ENCODE measurements at places on chromosomes 2 and 18.
A peak's percentile ranks its signal among the peaks of the same experiment; 100 is the strongest.

DNA sequence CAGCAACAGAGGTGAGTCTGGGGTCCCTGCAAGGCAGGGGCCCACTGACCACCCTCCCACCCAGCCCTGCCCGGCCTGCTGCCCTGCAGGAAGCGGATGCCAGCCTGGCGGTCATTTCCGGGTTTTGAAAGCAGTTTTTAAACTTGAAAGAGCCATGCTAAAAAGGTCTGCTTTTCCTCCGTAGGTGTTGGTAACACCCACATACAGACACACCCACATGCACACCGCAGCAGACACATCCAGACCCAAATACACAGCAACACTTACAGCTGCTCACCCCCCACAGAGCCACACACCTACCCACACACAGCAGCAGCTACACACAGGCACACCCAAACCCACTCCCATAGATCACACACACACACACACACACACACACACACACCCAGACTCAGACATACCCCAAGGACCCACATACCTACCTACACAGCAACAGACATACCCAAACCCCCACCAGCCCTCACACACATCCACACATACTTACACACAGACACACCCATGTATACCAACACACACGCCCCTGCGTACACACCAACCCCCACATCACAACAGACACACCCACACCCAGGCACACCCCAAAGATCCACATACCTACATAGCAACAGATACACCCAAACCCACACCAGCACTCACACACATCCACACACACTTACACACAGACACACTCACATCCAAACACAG, 7.6 kb downstream of the ZFP36L2 start:
- no peak for DNase-seq

- no peak for DNase-seq
Observed at GRCh38 chr2:95312543-95313201, 15.5 kb downstream of the KCNIP3 start.

DNA sequence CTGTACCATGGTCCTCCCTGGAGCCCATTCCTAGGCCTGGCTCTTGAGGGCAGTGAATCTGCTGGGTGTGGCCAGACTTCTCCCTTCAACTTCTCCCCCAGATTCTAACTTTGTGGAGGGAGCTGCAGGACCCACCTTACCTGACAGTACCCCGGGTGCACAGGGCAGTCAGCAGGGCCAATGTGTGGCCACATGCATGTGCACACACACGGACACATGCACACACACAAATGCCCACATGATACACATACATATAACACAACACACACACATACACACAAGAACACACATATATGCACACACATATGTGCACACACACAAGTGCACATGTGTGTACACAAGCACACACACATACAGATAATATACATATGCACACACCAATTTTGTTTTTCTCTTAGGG, 300.0 kb upstream of the HS6ST1 start:
- DNase-seq, result no peak

- no peak for DNase-seq
Observed at GRCh38 chr18:34114996-34115395, 109.7 kb downstream of the NOL4 start.

GRCh38 chr2:100262555-100263320, 59.6 kb downstream of the LONRF2 start:
- DNase-seq, result peak; percentile 57

GRCh38 chr2:159904959-159905305, 106.9 kb upstream of the CD302 start:
- no peak for DNase-seq

GRCh38 chr18:79516441-79516931, 120.8 kb downstream of the NFATC1 start:
- no peak for DNase-seq

GRCh38 chr18:26993568-26993967, 128.1 kb upstream of the AQP4 start:
- DNase-seq, result no peak

DNA sequence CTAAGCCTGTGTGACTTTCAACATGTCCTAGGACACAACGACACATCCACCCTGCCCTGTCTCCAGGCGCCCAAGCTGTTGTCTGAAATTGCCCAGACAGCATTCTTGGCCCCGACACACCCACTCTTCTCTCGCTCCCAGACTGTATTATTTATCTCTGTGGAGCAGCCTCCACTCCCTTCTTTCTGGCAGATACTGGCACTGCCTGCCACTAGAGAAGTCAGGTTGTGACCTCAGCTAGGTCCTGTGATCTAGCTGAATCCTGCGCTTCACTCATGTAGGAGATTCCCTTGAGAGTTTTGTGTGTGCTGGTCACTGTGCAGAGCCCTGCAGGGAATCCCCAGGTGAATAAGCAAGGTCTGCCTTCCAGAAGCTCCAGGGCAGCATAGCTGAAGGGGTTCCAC, 77.1 kb upstream of the TNP1 start:
- no peak for DNase-seq

GRCh38 chr18:6566338-6566911, 151.7 kb upstream of the L3MBTL4 start:
- DNase-seq, result no peak

GRCh38 chr2:220114443-220114842, 487.0 kb downstream of the SLC4A3 start:
- no peak for DNase-seq

DNA sequence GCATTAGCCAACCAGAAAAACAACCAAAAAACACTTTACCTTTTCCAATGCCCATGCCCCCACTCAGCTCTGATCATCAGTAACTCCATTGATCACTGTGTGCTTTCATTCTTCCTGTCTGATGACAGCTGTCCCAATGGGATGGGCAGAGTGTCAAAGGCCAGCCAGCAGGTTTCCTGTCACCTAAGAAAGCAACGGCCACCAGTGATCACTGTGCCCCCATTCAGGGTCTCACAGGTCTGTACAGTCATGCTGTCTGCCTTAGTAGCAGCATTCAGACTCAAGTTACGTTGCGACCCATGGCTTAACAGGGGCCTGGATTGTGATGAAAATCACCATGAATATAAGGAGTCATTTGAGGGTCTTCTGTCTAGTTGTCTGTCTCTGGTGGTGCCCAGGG, 184.5 kb downstream of the MGAT5 start:
- no peak for DNase-seq

DNA sequence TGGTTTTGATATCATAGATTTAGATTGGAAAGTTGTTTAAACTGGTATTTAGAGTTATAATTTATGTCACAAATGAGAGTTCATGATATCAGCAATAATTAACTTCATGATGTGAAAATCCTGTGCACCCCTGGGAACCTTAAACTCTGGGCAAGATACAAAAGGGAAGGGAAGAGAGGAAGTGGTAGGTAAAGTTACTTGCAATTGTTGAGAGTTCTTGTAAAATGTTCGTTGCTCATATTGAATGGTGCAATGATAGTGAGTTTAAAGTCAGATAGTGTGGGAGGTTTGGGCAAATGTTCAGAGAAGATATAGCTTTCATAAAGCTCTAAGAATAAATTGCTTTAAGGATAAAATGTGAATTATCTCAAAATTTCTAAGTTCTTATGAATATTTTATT, 75.4 kb downstream of the SP110 start:
- no peak for DNase-seq

DNA sequence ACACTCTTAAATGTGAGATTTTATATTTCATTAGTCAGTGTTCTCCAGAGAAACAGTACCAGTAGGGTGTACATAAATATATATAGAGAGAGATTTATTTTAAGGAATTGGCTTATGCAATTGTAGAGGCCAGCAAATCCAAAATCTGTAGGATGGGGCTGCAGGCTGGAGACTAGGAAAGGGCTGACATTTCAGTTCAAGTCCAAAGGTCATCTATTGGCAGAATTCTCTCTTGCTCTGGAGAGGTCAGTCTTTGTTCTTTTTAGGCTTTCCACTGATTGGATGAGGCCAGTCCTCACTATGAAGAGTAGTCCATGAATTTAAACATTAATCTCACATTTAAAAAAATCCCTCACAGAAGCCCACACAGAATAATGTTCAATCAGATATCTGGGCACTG, 170.8 kb upstream of the NCKAP5 start:
- no peak for DNase-seq

- DNase-seq, result no peak
Observed at GRCh38 chr2:238450440-238450861, 23.7 kb downstream of the ASB1 start.

DNA sequence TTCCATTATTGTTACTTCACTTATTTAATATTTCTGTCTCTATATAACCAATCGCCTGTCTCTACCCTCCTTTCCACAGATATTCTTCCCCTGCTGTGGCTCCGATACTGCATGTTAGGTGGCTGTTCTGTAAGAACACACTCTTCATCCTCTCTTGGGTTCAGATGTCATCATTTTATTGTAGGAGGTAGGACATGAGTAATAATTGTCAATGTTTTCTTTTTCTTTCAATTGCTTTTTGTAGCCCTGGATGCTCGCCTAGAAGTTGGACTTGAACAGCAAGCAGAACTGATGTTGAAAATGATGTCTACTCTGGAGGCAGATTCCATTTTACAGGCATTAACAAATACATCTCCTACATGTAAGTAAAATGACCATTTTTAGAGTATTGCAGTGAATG, 128.6 kb downstream of the BIRC6 start:
- DNase-seq, result no peak

DNA sequence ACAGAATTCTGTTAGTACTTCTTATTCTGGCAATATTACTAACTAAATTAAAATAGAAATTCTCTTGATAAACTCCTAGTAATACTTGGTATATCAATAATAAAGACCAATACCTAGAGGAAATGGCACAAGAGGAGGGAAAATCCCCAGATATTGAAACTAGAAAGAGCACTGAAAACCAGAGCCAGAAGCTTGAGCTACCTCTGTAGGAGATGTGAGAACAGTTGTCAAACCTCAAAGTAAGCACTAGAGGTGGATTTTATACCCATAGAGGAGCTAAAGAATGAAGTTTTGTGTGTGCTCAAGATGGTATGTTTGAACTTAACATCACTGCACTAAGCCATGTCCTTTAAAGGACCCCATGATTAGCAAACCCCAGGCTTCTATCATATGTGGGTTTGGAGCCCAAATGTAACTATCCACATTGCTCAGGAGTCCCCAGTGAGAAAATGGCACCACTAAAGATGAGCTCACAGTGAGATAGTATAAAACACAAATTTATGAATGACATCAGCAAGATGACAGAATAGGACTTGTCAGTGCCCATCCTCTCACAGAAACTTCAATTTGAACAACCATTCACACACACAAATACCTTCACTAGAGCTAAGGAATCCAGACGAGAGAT, 122.1 kb downstream of the PKP4 start:
- DNase-seq, result no peak

DNA sequence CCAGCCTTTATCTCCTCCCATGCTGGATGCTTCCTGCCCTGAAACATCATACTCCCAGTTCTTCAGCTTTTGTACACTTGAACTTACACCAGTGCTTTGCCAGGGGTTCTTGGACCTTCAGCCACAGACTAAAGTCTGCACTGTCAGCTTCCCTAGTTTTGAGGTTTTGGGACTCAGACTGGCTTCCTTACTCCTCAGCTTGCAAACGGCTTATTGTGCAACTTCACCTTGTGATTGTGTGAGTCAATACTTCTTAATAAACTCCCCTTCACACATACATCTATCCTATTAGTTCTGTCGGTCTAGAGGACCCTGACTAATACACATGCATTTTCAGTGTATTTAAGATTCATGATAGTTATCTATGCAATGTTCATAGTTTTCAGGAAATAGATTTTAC, 35.8 kb upstream of the ZNF804A start:
- DNase-seq, result no peak

DNA sequence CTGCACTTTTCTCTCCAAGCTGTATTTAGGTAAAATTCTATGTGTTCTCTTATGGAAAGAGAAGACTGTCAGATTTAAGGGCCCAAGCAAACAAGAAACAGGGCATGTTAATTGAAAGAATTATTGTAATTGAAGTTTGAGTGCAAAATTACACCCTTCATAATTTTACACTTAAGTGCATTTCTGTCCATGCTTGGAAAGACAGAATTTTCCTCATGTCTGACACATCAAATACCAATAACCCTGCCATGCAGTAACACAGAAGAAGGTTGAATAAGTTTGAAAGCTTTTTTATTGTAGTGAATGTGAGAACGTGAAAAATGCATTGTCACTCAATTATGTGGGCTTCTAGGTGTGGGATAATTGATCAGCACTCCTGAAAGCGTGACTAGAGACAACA, 52.9 kb upstream of the PARD3B start:
- no peak for DNase-seq

DNA sequence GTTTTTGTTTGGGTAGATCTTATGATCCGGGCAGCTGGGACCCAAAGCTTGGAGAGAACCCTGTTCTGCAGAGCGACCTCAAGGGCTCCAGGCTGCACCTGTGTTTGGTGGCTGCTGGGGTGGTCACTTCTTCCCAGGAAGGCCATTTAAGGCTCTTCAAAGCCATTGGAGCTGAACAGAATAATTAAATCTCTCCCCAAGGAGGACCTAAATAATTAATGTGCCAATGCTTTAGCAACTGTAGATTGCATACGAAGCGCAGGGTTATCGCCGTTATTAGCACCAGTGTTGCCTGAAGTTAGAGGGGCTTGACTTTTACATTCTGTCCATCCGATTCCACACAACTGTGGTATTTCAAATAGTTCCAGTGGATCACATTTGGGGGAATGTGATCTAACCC, 251.4 kb downstream of the ATAD2B start:
- no peak for DNase-seq

- DNase-seq, result no peak
Observed at GRCh38 chr18:59502274-59503175, 143.5 kb upstream of the LMAN1 start.

DNA sequence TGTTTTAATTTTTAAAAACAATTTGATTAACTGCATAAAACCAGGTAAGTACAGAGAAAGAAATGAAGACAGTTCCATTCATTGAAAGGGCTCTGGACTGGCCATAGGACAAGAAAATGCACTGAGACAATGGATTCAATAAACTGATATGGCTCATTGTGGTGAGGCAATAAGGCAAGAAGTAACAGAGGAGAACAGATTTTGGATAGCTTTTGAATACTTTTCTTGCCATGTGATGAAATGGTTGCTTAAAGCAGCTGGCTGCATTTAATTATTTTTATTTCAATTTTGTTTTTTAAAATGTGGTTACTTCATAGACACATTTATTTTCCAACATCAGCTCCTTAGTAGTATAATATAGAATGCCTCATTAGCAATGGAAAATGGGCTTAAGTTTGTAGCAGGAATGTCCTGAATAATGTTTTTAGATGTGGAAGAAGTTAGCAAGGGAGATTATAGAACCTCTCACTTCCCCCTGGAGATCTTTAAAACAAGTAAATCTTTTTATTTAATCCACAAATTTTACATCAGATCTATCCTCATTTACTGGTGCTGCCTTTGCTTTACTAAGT, 646.9 kb upstream of the ZEB2 start:
- no peak for DNase-seq

- no peak for DNase-seq
Observed at GRCh38 chr2:241011296-241011600, 12.8 kb downstream of the SNED1 start.

All from Panc1 (cell line).